Kasumi-1 (cell line): ENCODE measurements at places on chromosomes 5 and 9.

GRCh38 chr9:3332802-3333201 lies 193.0 kb downstream of the RFX3 start:
- no peak for DNase-seq

DNA sequence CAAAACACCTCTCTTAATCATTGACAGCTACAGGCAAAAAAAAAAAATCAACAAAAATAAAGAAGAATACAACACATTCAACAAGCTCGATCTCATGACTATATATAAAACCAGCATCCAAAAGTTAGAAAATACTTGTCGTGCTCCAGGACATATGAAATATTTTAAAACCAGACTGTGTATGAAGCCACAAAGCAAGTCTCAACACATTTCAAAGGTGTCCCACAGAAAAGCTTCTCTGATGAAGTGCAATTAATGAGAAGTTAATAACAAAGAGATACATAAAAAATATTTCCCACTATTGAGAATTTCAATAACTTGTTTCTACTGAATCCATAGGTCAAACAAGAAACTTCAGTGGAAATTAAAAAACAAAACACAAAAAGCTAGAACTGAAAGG lies 178.7 kb downstream of the PLK2 start:
- DNase-seq = no peak

DNA sequence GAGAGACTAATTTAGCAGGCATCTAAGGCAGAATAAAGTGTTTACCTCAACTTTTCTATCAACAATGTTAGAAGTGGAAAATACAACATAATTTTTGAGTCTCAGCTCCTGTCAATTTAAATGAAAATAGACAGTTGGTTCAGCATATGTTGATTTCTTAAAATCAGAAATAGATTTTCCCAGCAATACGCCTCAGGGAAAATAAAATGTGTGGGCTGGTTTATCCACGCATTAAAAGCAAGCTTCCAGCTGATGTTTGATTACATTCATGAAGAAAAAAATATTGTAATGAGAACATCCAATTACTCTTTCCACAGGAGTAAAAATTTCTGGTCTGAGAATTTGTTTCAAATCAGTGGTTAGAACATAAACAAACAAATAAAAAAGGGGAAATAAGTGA lies 166.3 kb downstream of the PDE4D start:
- no peak for DNase-seq

DNA sequence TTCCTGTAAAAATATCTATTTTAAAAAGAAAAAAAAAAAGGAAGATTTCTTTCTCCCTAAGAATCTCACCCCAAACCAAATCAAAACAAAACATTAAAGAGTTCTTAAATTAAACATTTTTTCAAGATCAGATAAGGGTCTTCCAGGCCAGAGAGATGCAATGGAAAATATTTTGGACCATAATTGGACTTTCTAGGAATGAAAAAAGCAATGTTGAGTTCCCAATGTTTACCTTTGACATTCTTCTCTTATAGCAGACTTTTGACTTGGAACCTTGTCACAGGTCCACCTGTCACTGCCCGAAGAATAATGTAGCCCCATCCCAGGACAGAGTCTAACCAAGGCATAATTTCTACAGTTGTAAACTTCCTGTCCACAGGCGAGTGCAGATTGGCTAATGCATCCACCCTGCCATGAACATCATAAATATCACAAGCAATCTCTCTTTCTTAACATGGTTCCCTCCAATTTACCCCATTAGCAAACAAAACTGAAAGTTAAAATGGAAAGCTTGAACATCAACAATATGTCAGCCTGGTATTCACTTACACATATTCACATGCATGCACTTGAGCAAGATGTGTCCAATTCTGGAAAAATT lies 121.7 kb upstream of the ZNF366 start:
- no peak for DNase-seq

DNA sequence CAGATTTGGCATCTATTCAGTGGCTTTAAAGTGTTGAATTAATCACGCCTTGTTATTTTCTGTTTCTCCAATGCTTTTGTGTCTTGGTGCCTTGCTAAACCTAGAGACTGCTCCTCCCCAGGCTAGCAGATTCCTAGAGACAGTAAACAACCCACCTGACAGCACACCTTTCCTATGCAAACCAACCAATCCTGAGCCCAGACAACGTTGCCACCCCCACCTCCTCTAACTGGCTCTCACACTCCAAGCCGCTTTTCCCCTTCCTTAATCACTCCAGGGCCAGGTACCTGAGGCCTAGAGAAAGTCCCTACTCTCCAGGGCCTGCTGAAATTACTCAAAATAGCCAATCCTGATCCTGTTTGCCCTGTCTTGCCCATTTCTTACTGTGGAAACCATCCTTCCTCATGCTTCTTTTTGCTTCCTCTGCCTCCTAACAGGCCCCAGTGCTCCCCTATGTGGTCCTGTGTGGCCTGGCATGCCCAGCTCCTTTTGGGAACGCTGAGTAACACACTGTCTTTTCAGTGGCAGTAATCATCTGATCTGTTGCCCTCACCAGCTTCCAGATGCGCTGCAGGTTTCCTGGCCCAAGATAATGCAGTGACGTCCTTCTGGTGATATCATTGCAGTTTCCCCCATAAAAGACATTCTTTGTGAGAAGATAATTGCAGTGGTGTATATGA lies 53.4 kb downstream of the GAS1 start:
- DNase-seq = no peak

DNA sequence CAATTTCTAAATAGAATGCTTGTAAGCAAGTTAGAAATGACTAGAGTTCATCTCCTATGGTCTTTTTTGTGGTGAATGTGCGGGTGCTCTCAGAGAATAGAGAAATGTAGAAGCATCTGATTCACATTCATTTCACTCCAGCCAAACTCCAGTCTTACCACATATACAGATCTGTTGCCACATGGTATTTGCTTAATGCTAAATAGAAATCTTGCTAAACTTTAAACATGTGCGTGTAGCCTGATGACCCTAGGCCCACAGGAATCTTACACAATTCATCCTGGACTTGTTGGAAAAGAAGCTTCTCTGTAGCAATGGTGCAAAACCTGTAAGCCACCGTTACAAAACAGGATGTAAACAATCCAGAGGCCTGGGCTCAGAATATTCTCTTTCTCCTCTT lies 135.2 kb downstream of the PCSK1 start:
- DNase-seq = no peak

- peak; percentile 59 for DNase-seq
Measured at GRCh38 chr5:90434116-90434714, 24.7 kb upstream of the CETN3 start.

DNA sequence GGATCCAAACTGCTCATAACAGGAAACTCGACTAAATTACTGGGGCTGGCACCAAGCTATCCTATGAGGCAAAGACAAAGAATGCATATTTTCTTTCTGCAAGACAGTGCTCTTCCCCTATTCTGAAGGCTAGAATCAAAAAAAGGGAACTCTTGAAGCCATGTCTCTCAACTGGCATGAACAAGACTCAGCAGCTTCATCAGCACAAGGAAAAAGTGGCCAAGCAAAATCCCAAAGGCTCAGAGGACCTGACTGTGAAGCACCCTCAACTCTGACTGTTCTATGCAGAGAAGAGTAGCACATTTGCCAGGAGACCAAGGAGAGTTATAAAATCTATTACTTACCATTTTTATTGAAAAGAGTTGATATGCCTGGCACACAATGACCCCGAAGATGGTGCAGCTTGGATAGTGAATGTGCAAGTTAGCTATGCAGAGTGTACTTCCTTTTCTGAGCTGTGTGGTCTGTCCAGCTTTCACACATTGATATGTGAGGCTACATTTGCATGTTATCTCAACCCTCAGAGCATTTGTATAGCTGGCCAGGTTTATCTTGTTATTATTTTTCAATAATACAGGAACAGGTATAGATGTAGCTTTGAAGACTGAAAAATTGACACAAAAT lies 51.0 kb upstream of the FYB1 start:
- peak; percentile 80 for DNase-seq

DNA sequence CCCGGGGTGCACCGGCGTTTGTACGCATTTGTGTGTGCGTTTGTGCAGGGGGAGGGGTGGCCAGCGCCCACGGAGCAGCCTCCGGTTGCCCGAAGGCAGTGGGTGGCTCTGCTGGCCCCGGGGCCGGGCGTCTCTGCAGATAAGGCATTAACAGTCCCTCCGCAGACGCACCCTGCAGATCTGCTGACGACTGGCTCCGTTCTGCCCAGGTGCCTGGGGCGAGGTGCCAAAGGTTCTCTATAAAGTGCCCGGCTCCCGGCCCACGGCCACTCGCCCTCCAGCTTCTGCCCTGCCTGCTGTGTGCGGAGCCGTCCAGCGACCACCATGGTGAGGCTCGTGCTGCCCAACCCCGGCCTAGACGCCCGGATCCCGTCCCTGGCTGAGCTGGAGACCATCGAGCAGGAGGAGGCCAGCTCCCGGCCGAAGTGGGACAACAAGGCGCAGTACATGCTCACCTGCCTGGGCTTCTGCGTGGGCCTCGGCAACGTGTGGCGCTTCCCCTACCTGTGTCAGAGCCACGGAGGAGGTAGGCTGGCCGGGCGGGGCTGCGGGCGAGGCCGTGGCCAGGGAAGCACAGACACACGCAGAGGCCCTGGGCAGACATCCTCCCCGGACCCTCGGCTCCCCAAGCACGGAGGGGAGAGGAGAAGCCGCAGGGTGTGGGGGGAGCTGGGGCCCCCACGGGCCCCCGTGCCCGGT lies at the start of gene SLC6A19:
TSS of gene SLC6A19 (plus strand) at position 269 of the 699 bp plus-strand sequence. CDS start at position 325, 56 bp downstream.
- no peak for DNase-seq

DNA sequence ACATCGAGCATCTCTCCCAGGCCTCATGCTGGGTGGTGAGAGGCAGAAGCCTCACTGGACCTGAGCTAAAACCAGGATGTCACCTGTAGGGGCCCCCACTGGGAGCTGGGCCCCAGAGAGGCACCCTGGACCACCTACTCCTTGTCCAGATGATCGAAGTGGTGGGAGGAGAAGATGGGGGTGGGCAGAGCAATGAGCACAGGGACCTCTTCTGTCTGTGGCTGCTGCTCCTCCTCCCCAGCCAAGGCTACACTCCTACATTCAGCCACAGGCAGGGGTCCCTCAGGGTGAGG lies 227.5 kb downstream of the CACNA1B start:
- no peak for DNase-seq

- no peak for DNase-seq
Measured at GRCh38 chr5:36066001-36066539, 612 bp downstream of the UGT3A2 start.

GRCh38 chr9:99368341-99369326 lies 146.6 kb downstream of the SEC61B start:
- DNase-seq = peak; percentile 75

- DNase-seq = no peak
Measured at GRCh38 chr9:17622141-17622540, 43.3 kb downstream of the SH3GL2 start.

DNA sequence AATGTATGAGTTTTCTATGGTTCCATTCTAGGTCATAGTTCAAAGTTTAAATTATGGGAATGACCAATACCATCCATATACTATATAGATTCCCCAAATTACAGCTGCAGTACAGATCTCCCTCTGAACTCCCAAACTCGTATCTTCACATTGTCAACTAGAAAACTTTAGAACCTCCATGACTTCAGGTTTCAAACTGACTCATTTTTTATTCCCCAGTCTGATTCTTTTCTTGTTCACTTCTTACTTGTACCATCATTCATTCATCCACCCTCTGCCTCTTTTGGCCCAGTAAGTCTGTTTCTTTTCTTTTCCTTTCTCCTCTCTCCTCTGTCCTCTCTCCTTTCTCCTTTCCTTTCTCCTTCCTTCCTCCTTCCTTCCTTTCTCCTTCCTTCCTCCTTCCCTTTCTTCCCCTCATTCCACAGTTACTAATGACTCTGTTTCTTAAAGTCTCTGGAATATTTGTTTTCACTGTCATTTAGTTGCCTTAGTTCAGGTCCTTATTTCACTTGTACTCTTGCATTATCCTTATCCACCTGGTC lies 30.5 kb downstream of the RAD23B start:
- DNase-seq = no peak

- no peak for DNase-seq
Measured at GRCh38 chr5:96492459-96493047, 59.5 kb upstream of the PCSK1 start.

DNA sequence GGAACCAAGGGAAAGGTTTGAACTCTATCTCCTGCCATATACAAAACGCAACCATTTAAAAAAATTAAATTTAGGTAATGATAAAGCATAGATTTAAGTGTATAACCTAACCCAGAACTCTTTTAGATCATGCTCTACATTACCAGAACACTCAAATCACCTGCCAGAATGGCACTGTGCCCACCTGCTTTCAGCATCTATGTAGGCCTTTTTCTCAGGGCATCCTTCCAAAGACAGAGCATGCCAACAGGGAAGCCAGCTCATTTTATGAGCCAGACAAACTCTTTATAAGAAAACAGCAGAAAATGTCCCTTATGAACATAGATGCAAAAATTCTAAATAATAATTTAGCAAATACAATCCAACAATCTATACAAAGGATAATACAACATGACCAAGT lies 47.9 kb upstream of the SMAD5 start:
- DNase-seq = no peak

DNA sequence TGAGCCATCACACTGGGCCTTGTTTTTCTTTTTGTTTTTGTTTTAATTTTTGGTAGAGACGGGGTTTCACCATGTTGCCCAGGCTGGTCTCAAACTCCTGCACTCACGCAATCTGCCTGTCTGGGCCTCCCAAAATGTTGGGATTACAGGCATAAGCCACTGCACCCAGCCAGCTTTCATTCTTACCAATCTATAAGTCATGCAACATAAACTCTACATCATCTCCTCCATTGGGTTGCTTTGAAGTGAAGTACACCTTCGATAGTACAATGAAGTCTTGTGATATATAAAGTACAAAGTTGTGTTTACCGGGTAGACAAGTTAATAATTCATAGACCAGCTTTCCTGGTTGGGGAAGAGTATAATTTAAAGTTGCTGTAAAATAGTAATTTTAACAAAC lies 8.8 kb upstream of the CDK7 start:
- no peak for DNase-seq

DNA sequence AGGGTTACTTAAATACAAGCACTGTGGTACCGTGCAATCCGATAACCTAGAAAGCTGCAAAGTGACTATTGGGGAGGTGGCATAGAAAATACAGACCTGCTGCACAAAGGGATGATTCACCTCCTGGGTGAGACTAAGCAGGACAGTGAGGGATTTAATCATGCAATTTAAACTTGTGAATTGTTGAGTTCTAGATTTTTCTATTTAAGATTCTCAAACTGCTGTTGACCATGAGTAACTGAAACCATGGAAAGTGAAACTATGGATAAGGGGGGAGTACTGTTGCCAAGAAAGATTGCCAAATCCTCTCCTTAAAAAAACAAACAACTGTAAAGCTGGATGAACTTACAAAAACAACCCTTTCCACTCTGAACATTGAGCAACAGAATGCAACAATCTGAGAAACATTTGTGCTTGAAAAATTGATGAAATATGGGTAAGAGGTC lies 61.5 kb upstream of the NUDT12 start:
- no peak for DNase-seq

GRCh38 chr9:128026255-128026772 lies 40.8 kb downstream of the NAIF1 start:
- DNase-seq = peak; percentile 43

- DNase-seq = no peak
Measured at GRCh38 chr9:115267790-115268189, 149.8 kb upstream of the TNC start.

DNA sequence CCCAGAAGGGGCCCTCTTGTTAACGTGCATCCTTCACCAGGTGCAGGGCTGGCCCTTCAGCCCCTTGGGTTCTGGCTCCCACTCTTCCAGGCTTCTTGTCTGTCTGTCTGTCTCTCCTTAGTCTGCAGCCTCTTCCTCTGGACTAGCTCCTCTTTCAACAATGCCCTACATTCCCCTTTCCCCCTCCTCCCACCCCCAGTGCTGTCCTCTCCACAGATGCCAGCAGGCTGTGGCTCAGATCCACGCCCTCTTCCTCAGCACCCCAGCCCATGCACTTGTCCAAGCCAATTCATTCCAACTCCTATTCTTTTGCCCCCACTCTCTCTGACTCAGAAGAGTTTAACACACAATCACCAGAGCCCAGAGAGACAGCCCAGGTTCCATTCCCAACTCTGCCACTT lies 45.2 kb upstream of the ALDH1B1 start:
- DNase-seq = no peak
